Iris pigment epithelial cell (primary cell): ENCODE measurements at places on chromosomes 2 and 18.

GRCh38 chr18:78826631-78827030, 153.0 kb upstream of the SALL3 start:
- DNase-seq: no peak

- DNase-seq: no peak
Observed at GRCh38 chr2:44731505-44731904, 210.0 kb upstream of the SIX3 start.

- DNase-seq: no peak
Observed at GRCh38 chr2:25266399-25266798, 75.3 kb downstream of the DNMT3A start.

GRCh38 chr2:119469131-119469530, 37.5 kb downstream of the TMEM37 start:
- DNase-seq: no peak

GRCh38 chr18:80137137-80137536, 28.1 kb downstream of the ADNP2 start:
- DNase-seq: no peak

GRCh38 chr2:9422321-9423099, 818 bp downstream of the ITGB1BP1 start:
- peak; percentile 39 for DNase-seq

GRCh38 chr2:121524685-121525425, 5.8 kb upstream of the RNU4ATAC start:
- no peak for DNase-seq

GRCh38 chr2:101777337-101777736, 79.8 kb downstream of the MAP4K4 start:
- DNase-seq: no peak

GRCh38 chr2:25230948-25231311, 62.5 kb upstream of the POMC start:
- DNase-seq: no peak

DNA sequence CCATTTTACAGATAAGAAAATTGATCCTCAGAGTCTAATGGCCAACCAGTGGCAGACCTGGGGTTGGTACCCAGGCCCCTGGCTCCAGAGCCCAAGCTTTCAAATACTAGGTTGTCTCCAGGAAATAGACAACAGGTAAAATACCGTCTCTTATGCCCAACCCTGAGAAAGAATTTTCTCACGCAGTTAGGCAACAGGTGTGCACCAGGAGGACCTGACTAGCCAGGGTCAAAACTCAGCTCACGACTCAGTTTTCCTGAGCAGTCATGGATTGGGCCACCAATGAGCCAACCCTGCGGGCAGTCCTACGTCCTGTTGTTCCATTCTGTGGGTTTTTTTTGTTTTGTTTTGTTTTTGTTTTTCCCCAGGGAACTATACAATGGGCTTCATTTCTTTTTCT, 13.5 kb downstream of the TRIB2 start:
- no peak for DNase-seq

DNA sequence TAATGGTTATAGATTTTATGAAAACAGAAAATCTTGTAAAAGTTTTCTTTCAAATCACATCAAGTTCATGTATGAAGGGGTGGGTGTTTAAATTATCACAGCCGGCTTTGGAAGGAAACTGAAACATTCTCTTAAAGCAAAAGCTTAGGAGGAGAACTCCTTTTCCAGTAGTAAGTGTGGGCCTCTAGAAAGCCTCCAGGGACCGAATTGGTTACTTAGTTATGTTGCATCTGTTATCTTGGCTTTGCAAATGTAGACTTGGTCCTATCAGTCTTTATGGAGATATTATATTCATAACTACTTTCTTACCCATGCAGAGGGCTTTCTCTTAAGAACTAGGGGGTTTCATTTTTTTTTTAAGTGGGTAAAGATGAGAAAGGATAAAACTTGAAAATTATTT, 7.4 kb downstream of the NAB1 start:
- DNase-seq: no peak

- no peak for DNase-seq
Observed at GRCh38 chr18:55163550-55163949, 204.3 kb upstream of the CCDC68 start.

DNA sequence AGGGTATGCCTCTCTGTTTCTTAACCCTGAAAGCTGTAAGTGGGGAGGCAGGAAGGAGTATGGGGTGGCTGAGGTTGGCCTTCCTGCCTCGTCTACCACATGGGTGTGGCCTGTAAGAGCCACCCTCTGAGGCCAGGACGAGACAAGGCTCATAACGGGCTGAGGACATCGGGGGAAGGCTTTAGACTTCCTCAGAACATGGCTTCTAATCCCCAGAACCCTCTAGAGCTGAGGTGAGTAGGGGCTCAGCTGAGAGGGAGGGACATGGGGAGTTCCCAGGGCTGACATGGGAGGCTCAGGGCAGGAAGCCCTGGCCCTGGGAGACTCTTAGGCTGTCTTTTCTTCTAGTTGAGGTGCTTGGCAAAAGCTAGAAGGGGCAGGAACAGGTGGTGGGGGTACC, 36.7 kb downstream of the EMX1 start:
- DNase-seq: no peak

GRCh38 chr2:98541489-98541888, 66.8 kb downstream of the COA5 start:
- no peak for DNase-seq

DNA sequence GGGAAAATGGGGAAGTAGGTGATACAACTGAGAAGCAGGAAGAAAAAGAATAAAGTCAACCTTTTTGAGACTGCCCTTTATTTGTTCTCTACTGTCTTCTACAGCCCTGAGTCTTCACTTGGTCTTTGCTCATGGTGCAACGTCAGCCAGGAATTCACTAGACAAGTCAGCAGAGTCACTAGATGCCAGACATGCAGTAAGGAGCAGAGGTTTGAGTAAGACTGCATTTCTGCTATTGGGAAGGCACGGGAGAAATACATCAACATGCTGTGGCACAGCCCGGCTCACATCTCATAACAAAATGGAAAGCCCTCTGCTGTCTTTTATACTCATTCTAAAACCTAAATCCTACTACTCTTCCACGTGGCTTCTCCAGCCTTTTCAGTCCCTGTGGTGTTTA, 67.1 kb downstream of the PRELID3A start:
- peak; percentile 40 for DNase-seq

DNA sequence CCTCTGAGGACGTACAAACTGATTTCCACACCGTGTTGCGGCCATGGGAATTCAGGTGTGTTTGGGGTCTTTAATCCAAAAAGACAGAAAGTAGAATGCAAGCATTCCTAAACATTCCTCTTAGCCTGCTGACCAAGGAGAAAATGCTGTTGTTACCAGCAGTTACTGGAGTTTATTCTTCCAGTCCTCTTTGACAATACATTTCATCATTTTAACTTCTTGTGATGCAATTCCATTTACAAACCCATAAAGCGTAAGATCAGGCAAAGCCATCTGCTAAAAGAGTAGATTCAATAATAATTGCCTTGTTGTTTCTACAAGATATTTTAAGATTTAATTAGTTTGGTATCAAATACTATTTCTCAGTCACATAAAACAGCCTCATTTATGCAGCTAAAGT, 32.7 kb downstream of the SPIRE1 start:
- peak; percentile 36 for DNase-seq

DNA sequence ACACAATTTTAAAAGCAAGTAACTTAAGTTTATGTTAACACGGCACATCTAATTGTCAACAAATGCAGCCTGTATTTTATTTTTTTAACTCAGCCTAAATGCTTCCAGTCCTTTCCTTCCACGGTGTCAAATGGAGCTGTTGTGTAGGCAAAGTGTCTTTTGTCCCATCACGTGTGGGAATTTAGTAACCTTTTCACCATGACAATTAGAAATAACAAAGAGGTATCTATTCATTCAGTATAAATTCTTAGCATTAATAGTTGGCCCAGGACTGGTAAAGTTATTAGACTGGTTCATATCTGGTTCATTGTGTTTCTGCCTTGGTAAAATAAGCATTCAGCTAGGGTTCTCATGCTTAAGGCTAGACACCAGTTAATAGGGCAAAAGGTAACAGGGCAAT, 47.9 kb downstream of the FRZB start:
- DNase-seq: no peak

GRCh38 chr2:201233812-201234662, 26.3 kb upstream of the CASP8 start:
- no peak for DNase-seq

- DNase-seq: no peak
Observed at GRCh38 chr2:168454737-168455644, 1.1 kb upstream of the CERS6 start.

- DNase-seq: no peak
Observed at GRCh38 chr2:101204400-101205115, 48.1 kb upstream of the CNOT11 start.

- DNase-seq: no peak
Observed at GRCh38 chr2:127003070-127003800, 103.7 kb downstream of the BIN1 start.

DNA sequence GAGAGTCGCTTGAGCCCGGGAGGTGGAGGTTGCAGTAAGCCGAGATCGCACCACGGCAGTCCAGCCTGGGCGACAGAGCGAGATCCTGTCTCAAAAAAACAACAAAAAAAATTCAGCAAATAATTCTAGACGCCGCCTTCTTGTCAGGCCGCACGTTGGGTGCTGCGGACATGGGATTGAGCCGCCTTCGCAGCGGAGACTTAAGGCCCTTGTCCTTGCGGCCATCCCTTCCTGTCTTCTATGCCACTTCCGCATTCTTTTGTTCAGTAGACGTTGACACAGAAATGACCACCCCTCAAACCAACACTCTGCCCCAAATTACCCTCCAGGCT, 15.8 kb downstream of the PTPN18 start:
- DNase-seq: peak; percentile 26

DNA sequence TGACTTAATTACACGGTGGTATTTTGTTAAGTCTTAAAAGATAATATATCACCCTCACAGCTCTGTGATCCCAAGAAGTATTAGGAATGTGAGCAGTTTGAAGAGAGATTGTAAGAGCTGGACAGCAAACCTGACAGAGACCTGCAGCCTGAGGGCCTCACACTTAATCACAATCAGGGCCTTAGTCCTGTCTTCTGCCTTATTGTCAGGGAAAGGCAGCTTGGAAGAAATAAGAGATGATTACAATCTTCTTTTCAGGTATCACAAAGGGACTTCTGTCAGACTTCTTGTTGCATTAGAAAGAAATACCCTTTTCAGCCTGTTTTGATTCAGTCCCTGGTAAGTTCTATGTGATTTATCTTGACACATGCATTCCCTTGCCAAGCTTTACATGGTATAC, 1433.8 kb upstream of the SLC39A10 start:
- no peak for DNase-seq

DNA sequence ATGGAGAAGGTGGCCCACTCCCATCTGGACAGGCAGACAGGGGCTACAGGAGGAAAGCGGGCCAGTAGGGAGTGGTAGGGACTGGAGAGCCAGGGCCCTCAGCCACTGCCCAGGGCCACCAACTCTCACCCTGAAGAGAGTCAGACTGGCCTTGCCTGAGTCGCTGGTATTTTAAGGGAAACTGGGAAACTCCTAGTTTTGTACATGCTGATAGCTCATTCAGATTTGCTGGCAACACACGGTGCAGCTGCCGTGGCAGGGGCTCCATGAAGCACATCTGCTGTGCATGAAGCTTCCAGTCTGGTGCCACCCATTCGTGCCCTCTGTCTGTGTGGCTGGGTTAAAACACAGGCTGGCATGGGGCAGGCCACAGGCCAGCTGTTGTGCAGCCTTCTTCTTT, 137.3 kb upstream of the GLI2 start:
- DNase-seq: no peak

GRCh38 chr2:46798041-46798440, 117.6 kb downstream of the MCFD2 start:
- DNase-seq: no peak

- DNase-seq: peak; percentile 6
Observed at GRCh38 chr2:82748653-82749052, 1710.4 kb downstream of the SUCLG1 start.

DNA sequence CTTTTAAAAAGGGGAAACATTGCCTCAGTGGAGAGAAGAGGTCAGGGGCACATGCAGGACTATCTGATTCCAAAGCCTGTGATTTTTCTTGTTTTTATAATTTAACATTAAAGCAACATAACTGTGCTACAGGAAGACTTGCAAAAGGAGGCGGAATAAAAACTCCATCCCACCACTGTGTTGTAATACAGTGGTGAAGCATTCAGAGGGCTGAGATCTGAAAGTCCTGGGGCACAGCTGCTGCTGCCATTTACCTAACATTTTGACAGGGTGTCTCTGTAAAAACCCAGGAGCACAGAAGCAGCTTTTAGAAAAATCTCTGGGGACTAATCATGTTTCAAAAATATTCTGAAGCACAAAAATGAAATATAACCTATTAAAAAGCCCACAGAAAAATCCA, 97.6 kb downstream of the GRB14 start:
- no peak for DNase-seq

- DNase-seq: no peak
Observed at GRCh38 chr2:35598310-35598709, 757.3 kb upstream of the CRIM1 start.

- no peak for DNase-seq
Observed at GRCh38 chr18:9571546-9571945, 42.8 kb downstream of the PPP4R1 start.

DNA sequence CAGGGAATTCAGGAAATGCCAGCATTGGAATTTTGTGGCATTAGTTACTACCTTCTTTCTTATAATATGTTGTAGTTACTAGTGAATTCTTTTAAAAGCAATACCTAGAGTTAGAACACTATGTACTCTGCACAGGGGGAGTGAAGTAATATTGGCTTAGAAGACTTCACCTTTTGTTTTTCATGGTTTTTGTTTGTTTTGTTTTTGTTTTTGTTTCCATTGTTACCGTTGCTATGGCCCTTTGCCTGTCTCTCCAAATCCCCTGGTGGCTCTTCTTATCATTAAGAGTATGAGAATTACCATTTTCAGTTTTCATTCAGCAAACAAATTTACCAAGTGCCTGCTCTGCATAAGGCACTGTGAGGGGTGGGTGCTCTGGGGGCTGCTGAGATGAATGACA, 160.1 kb downstream of the HAUS1 start:
- peak; percentile 42 for DNase-seq

DNA sequence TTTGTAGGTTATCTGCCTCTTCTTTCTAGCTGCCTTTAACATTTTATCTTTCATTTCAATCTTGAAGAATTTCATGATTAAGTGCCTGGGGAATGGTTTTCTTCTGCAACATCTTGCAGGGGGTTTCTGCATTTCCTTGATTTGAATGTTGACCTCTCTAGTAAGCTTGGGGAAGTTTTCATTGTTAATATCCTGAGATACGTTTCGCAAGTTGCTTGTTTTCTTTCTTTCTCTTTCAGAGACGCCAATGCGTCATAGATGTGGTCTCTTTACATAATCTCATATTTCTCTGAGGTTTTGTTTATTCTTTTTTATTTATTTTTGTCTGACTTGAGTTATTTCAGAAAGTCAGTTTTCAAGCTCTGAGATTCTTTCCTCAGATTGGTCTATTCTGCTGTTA, 225.7 kb downstream of the XIRP2 start:
- peak; percentile 96 for DNase-seq

- DNase-seq: peak; percentile 24
Observed at GRCh38 chr2:5070257-5070656, 621.9 kb upstream of the SOX11 start.

- peak; percentile 34 for DNase-seq
Observed at GRCh38 chr2:73593680-73594079, 48.5 kb downstream of the NAT8 start.

GRCh38 chr2:217933617-217933993, 69.2 kb downstream of the TNS1 start:
- no peak for DNase-seq

GRCh38 chr2:182672466-182673165, 43.4 kb upstream of the DNAJC10 start:
- DNase-seq: peak; percentile 86
